ENCODE measurements at places on chromosomes 7 and 10.

DNA sequence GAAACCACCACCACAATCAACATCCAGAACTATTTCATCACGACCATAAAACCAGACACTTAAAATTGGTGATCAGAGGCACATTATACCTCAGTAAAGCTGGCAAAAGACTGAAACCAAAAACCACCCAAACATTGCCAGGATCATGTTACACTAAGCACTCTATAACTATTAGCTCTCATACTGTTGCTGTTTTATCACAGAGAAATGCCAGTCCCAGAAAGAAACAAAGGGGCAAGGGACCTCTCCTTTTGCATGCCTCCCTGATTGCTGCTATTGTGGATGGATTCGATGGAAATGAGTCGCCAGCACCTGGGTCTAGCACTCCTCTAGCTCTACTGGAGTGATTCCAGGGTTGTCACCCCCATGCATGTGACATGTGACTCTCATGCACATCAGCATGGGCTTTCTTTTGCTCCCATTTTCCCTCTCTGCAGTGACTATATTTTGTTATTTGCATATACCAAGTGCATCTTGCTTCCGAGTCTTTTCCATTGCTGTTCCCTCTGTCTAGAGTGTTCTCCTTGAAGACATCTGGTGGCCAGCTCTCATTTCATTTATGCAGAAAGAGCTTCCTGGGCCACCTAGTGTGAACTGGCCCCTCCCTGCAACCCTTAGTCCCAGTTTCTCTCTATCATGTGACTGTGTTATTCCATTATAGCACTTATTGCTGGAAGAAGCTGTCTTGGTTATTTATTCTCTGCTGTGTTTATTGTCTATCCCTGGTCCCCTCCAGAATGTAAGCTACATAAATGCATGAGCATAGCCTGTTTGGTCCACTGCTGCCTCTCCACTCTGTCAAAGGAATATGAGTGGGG, 300.6 kb downstream of the PLXNA4 start:
- DNase-seq, result no peak

- no peak for DNase-seq
Measured at GRCh38 chr7:144812379-144813283, 23.2 kb downstream of the TPK1 start.

GRCh38 chr7:46532571-46532970, 611.5 kb upstream of the IGFBP3 start:
- DNase-seq, result no peak

GRCh38 chr10:70753026-70753663, 32.0 kb downstream of the TBATA start:
- no peak for DNase-seq

GRCh38 chr7:44914992-44915607, 29.8 kb upstream of the PURB start:
- peak; percentile 39 for DNase-seq

GRCh38 chr7:29809533-29810155, 3.3 kb downstream of the WIPF3 start:
- DNase-seq, result no peak

DNA sequence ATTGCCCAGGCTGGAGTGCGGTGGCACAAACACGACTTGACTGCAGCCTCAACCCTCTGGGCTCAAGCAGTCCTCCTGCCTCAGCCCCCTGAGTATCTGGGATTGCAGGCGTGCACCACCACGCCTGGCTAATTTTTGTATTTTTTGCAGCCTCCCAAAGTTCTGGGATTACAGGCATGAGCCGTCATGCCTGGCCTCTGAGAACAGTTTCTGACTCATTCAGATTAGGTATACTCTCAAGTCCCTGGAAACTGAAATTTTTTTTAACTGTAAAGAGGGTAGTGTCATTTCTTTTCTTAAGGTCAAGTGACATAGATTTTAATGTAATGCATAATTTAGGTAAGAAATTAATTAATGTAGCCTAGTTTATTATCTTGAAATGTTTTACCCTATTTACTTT, 104.7 kb downstream of the SEPTIN7 start:
- peak; percentile 32 for DNase-seq

DNA sequence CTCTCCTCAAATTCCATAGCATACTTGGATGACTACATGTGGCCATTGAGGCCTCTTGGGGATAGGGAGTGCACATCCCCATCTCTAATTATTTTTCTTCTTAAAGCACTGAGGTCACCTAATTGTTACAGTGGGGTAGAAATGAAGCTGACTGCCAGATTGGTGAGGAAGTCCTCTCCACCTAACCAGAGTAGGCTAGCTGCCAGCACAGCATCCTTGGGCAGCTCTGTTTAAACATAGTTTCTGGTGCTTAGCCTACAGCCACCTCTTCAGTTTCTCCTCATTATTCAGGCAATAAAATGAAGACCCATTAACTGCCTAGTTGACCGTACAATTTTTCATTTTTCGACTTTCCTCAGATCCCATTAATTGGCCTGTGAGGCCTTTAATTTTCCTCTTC, 104.6 kb downstream of the MLLT10 start:
- no peak for DNase-seq

DNA sequence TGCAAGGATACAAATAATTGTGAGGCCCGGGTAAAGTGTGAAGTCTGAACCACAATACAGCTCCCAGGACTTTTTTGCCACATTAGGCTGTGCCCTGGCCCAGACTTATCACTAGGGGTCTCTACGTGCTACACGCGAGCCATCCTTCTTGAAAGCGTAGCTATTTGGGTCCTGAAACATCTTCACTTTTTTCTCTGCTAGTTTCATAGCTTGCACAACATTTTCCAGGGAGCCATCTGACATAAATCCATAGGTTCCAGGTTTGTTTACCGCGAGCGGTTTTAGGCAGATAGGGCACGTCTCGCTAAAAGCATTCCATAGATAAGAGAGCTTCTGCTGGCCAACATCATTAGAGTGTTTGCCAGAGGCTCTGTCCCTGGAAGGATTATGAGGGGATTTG, 226.5 kb downstream of the RPS24 start:
- DNase-seq, result no peak

DNA sequence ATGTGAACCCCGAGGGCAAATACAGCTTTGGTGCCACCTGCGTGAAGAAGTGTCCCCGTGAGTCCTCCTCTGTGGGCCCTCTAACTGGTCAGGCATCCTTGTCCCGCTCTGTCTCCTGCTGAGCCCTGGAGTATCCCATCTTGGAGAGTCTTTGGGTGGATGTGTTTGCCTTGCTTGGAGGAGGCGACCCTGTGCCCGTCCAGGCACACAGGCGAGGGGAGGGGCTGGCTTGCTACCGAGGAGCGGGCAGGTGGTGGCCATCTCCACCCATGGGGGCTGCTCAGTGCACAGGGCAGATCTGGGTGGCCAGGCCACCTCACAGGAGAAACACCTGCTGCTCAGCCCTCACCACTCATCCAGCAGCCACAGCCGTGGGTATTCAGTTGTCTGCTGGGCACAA, 135.3 kb downstream of the EGFR start:
- no peak for DNase-seq

- no peak for DNase-seq
Measured at GRCh38 chr7:19235680-19236079, 90.5 kb upstream of the FERD3L start.

DNA sequence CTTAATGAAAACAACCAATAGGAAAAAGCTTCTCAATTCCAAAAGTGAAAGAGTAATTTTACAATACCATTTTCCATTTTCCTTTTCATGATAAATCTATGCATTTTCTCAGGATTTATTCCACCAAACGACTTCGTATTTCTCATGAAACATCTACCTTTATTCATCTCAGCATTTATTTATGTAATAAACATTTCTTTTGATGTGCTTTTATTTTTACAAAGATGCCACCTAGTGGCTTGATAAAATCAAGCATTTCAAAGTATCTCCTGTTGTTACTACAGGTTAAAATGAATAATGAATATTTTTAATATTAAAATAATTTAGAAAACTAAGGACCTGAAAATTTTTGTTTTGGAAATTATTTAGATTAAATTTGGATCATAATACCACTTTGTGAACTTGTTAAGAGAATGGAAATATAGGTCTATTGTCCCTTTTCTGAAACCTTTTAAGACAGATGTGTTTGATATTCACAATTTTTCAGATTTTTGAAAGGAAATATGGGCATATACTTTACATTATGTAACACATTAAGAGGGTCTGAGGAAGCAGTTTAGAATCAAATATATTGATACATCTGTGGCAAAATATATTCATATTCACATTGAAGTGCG, 2.7 kb upstream of the IQUB start:
- DNase-seq, result peak; percentile 34

GRCh38 chr7:44765579-44766415, 17.1 kb downstream of the ZMIZ2 start:
- DNase-seq, result no peak

GRCh38 chr10:132591166-132591971, 53.8 kb downstream of the INPP5A start:
- peak; percentile 69 for DNase-seq

DNA sequence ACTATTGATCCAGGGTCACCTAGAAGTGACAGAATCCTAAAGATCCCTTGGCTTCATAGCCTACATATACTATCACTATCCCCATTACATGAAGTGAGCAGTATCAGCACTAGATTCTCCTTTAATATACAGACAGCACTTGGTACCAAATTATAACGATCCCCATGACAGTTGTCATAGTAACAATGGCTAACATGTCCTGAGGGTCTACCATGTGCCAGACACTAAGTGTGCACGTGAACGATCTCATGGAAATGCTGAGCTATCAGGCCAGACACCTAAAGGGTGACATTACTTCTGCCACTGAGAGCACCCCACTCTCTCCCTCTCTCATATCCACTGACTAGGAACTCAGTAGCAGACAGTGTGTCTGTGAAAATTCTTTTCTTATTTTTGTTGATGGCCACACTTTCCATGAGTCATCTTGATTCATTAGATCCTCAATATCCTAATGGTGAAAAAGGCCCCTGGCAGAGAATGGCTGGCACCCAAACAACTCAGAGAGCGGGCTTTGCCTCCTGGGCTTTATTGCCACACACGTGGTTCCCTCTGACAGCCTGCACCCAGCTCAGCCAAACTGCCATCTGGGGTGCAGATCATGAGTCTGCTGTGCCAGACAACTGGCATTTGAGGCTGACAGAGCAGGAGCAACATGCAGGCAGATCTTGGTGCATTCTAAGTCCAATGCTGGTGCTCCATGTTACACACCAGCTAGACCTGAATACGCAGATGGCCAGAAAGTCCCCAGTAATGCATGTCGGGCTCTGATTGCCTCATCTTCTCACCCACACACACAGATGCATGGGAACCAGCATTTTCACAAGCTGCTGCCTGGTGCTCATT, 176.3 kb downstream of the DGKI start:
- peak; percentile 56 for DNase-seq

DNA sequence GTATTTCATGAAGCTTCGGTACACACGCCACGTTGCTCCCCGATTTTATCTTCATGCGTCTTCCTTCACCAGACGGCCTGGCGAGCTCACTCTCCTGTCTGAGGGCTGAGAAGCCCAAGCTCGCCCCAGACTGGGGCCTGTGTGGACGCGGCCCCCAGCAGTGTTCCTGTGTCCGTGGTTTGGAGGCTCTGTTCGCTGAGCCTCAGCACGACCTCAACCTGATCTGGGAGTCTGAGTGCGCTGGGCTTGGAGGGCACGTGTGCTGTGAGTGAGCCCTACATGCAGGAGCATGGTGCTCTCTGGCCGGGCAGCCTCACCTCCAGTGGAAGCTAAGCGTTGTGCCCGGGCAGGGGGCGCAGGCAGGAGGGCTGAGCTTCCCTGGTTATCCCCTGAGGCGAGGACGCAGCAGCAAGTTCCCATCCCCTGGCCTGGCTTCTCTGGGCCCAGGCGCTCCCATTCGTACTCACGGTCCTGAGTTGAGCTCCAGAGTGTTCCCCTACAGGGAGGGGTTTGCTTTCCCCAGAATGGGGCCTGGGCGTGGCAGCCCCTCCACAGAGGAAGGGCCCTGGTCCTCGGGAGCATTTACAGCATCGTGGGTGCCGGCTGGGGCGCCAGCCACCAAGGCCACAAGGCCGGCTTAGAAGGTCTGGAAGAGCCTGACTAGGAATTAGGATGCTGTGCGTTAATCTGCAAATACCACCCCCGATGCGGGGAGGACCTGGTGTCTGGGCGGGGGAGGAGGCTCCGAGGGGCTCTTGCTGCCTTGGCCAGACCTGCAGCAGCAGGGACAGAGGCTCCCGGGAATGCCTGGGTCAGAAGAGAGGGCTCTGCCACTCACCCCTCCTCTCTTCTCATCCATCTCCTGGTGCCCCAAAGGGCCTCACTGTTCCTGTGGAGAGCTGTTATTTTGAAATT, 400.6 kb downstream of the DNAJB6 start:
- DNase-seq, result no peak

- no peak for DNase-seq
Measured at GRCh38 chr10:6221971-6222751, 19.4 kb downstream of the PFKFB3 start.

Measured in astrocyte of the spinal cord (primary cell).